Endothelial cell of umbilical vein (primary cell): ENCODE measurements at places on chromosomes 4 and X. TPM values are rescaled to one million over a fixed set of nuclear protein-coding genes. Genes with fewer than 3 reads are reported as not detected.

NLGN4X gene
- total RNA-seq, result not detected in 2 replicates

- no peaks in the 10 kb centered on the region for H3K27me3 ChIP-seq
- DNase-seq, result no peak
- no peak overlapping the region for H3K4me3 ChIP-seq
Observed at GRCh38 chr4:168652755-168653154, 155.9 kb downstream of the PALLD start.

- H3K27ac ChIP-seq, result no peak overlapping the region
- H3K4me1 ChIP-seq, result no peaks in the 10 kb centered on the region
- H3K4me3 ChIP-seq, result no peak overlapping the region
- H3K36me3 ChIP-seq, result no peaks in the 10 kb centered on the region
- DNase-seq, result no peak
Observed at GRCh38 chr4:184906480-184907097, 80.8 kb upstream of the ACSL1 start.

ADGRL3 gene
- 0.05 TPM in 1 of 2 replicates, not detected in the other for total RNA-seq

PCDH19 gene
- 1.2 and 4.3 TPM in 2 replicates for total RNA-seq

NAP1L2 gene
- total RNA-seq, result 1.0 and 1.1 TPM in 2 replicates

- no peak for DNase-seq
- no peak overlapping the region for H3K4me3 ChIP-seq
- no peak overlapping the region for H3K27ac ChIP-seq
- no peaks in the 10 kb centered on the region for H3K4me1 ChIP-seq
- no peaks in the 10 kb centered on the region for H3K36me3 ChIP-seq
- H3K27me3 ChIP-seq, result peaks cover 12% of the 10 kb centered on the region
Observed at GRCh38 chr4:3868211-3869173, 102.3 kb downstream of the ADRA2C start.

TCEAL2 gene
- total RNA-seq, result not detected in 2 replicates

- H3K36me3 ChIP-seq, result no peaks in the 10 kb centered on the region
- no peak overlapping the region for H3K4me3 ChIP-seq
- H3K4me1 ChIP-seq, result peaks cover 7% of the 10 kb centered on the region
- H3K27ac ChIP-seq, result no peak overlapping the region
Observed at GRCh38 chr4:155615081-155615887, 51.4 kb upstream of the GUCY1A1 start.

ANTXR2 gene
- 64.6 and 71.9 TPM in 2 replicates for total RNA-seq

BEX5 gene
- total RNA-seq, result not detected in 2 replicates

DNA sequence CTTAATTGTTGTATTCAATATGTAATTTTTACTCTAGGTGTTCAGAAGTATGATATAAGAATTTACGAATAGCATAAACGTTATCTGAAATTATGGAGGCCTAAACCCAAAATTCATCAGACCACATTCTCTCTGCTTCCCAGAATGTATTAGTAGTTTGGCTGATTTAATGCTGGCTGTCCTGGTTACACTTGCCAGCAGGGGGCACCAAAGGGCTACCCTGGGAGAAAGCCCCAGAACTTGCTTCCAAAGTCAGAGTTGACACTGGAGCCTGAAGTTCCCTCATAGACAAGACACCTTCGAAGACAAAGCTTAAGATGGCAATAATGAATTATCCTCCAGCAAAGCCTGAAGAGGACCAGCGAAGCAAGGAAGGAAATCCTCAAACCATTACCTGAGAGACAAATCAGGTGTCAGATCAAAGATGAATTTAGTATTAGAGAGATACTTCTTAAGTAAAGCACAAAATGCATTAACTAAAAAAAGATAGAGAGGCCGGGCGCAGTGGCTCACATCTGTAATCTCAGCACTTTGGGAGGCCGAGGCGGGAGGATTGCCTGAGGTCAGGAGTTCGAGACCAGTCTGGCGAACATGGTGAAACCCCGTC is 11.3 kb upstream of the ANOS1 start:
- no peak overlapping the region for H3K4me3 ChIP-seq
- H3K4me1 ChIP-seq, result no peaks in the 10 kb centered on the region
- no peak overlapping the region for H3K27ac ChIP-seq
- H3K27me3 ChIP-seq, result no peaks in the 10 kb centered on the region
- no peaks in the 10 kb centered on the region for H3K36me3 ChIP-seq

DNA sequence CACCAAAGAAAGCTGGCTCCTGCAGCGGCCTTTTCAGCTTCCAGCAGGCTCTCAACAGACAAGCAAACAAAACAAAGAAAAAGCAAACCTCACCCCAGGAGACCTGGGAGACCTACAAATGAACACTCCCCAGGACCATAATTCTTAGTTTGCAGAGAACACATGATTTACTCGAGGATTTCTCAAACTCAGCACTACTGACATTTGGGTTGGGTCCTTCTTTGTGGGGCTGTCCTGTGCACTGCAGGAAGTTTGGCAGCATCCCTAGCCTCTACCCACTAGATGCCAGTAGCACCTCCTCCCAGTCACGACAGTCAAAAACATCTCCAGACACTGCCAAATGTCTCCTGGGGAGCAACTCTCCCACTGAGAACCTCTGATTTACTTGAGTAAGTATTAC is 21.9 kb downstream of the APOO start:
- H3K4me3 ChIP-seq, result no peak overlapping the region
- DNase-seq, result no peak
- no peaks in the 10 kb centered on the region for H3K36me3 ChIP-seq
- no peaks in the 10 kb centered on the region for H3K27me3 ChIP-seq
- H3K27ac ChIP-seq, result no peak overlapping the region

TBC1D8B gene
- 3.9 and 6.6 TPM in 2 replicates for total RNA-seq
